ENCODE measurements at places on chromosomes 2 and 18.

DNA sequence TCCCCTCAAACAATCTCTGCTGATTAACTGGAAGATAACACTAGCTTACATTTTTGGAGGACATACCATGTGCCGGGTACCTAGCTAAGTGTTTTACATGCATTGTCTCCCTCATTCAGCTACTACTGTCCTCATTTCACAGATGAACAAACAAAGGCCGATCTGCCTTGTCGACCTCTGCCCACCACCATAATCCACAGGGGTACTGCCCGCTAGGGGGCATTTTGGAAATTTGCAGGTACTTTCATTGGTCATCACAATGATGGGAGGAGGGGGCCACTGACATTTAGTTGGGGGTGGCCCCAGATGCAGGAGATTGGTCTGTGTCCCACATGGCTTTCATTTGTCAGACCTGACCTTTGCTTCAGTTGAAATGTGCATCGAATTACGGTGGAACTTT lies 3.9 kb upstream of the TMEM163 start:
- DNase-seq: no peak

DNA sequence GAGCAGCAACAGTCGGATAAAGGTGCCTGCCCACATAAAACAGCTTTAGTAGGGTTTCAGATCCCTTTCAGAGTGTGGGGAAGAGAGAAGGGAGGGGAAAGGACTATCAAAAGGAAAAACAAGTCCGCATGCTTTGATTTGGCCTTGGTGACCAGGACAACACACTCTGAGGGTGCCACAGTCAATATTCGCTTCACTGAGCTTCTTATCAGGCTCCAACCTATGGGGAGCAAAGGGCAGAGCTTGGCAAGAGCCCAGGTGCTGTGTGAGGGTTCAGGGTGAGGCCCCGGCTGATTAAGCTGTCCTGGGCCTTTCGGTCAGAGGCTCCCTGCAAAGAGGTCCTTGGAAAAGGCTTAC lies 237.4 kb upstream of the SMAD2 start:
- DNase-seq: no peak

- no peak for DNase-seq
Measured at GRCh38 chr2:68505603-68506159, 38.3 kb downstream of the APLF start.

GRCh38 chr2:174282441-174282840 lies 34.1 kb upstream of the OLA1 start:
- DNase-seq: no peak

Data from CD4-positive, alpha-beta T cell treated with Interleukin-12 subunit alpha and Interleukin-12 subunit beta, for 1 hour (primary cell).